Chondrocyte (in vitro differentiated cells): ENCODE measurements at places on chromosomes 7 and 10. TPM values are rescaled to one million over a fixed set of nuclear protein-coding genes. Genes with fewer than 3 reads are reported as not detected.
A peak's percentile ranks its signal among the peaks of the same experiment; 100 is the strongest.

Gene FOXK1
- total RNA-seq, result 53.3 to 78.3 TPM (median 77.9 TPM) in 3 replicates

Gene AQP1
- 3.9 to 18.6 TPM (median 18.0 TPM) in 3 replicates for total RNA-seq

DNA sequence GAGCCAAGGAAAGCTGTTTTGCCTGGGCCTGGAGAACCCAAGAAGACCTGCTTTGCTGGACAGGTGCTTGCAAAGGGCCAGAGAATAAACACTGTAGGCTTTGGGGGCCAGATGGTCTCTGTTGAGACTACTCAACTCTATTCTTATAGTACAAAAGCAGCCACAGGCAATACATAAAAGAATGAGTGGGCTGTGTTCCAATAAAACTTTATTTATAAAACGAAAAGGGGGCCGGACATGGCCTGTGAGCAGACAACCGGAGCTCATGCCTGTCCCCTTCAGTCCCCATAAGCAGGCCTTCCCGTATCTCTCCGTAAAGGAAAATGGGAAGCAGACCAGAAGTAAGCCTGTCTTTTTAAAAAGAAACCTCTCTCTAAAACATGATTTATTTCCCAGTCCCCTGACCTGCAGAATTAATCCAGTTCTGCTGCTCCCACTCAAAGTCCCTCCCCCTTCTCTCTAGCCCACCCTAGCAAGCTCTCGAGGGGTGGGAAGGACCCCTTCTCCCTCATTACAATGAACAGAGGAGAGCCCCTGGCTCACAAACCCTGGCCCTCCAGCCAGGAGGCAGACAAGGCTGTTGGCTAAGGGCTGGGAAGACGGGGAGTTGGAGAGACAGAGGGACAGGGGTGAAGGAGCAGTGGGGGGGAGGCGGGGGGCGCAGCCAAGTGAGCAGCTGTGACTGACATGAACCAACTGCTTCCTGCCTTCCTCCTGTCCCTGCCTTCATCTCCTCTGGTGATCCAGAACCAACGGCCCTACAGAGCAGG, 177.8 kb downstream of the NEURL1 start:
- peaks cover 12% of the 10 kb centered on the region for H3K4me1 ChIP-seq
- H3K4me3 ChIP-seq, result no peak overlapping the region
- no peaks in the 10 kb centered on the region for H3K27me3 ChIP-seq

DNA sequence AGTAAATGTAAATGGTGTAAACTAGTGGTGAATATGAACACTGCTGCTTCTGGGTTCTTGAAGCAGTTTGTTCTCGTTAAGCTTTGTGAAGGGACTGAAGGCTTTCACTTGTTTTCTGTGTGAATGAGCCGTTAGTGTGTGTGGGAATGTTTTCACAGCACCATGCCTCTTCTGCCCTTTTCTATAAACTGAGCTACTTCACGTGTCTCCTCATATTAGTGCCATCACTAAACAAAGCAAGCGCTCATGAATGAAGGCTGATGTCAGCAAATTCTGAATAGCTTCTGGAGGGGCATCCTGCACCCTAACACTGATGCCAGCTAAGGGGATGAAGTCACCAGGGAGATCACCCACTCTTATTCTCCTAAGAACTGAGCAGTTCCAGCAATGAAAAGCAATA, 205.6 kb upstream of the ETV1 start:
- no peak for DNase-seq
- no peak overlapping the region for H3K4me3 ChIP-seq
- H3K36me3 ChIP-seq, result no peaks in the 10 kb centered on the region
- no peak overlapping the region for H3K27ac ChIP-seq
- no peaks in the 10 kb centered on the region for H3K27me3 ChIP-seq

Gene RPEL1
- not detected in 3 replicates for total RNA-seq

GRCh38 chr10:48536916-48537890, 67.7 kb downstream of the ARHGAP22 start:
- peaks cover 18% of the 10 kb centered on the region for H3K4me1 ChIP-seq
- H3K27ac ChIP-seq, result no peak overlapping the region
- H3K27me3 ChIP-seq, result no peaks in the 10 kb centered on the region

DNA sequence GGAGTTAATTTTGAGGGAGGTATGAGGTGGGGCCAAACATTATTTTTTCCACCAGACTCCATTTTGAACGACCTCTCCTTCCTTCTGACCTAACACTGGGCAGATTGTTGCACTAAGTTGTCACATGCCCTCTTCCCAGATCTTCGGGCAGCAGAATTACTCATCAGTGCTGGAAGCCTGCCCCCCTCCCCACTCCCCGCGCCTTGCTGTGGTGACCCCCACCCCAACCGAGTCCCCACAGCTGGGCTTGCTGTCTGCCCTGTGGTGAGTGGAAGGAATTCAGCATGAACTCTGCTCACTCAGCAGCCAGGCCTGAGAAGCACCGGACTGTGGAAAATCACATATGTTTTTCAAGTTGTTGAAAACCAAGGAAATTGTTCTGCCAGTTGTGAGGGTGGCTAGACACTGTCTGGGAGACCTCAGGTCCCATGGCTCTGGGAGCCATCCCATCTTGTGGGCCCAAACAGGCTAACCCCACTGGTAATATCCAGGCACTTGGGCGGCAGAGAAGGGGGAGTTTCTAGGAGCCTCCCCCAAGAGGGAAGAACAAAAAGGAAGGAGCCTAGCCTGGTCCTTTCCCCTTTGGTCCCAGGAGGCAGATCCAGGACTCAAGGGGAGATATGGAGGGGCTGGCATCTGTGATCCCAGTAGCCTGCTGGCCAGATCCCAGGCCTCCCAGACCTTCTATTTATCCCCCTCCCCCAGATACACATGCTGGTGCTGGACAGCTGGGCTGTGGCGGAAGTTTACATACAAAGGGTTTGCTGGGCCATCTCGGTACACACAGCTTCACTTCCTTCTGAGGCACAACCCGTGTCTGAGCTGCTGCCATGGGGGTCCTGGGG, 3.5 kb upstream of the AEBP1 start:
- DNase-seq, result no peak
- no peaks in the 10 kb centered on the region for H3K27me3 ChIP-seq
- H3K27ac ChIP-seq, result peak overlapping the region; percentile 99
- no peaks in the 10 kb centered on the region for H3K36me3 ChIP-seq
- H3K4me3 ChIP-seq, result no peak overlapping the region
- peaks cover 63% of the 10 kb centered on the region for H3K4me1 ChIP-seq

Gene PTN
- total RNA-seq, result 2.3 to 3.6 TPM (median 3.2 TPM) in 3 replicates

GRCh38 chr7:94658826-94659225, 2.9 kb upstream of the SGCE start:
- no peak overlapping the region for H3K27ac ChIP-seq
- no peaks in the 10 kb centered on the region for H3K27me3 ChIP-seq
- H3K4me3 ChIP-seq, result peak overlapping the region; percentile 28
- H3K36me3 ChIP-seq, result no peaks in the 10 kb centered on the region
